ENCODE measurements at places on chromosomes 1 and 21.
A peak's percentile ranks its signal among the peaks of the same experiment; 100 is the strongest.

- no peak for DNase-seq
Measured at GRCh38 chr1:9890224-9890731, 19.8 kb downstream of the CTNNBIP1 start.

- DNase-seq: no peak
Measured at GRCh38 chr1:197614916-197615692, 160.2 kb downstream of the DENND1B start.

DNA sequence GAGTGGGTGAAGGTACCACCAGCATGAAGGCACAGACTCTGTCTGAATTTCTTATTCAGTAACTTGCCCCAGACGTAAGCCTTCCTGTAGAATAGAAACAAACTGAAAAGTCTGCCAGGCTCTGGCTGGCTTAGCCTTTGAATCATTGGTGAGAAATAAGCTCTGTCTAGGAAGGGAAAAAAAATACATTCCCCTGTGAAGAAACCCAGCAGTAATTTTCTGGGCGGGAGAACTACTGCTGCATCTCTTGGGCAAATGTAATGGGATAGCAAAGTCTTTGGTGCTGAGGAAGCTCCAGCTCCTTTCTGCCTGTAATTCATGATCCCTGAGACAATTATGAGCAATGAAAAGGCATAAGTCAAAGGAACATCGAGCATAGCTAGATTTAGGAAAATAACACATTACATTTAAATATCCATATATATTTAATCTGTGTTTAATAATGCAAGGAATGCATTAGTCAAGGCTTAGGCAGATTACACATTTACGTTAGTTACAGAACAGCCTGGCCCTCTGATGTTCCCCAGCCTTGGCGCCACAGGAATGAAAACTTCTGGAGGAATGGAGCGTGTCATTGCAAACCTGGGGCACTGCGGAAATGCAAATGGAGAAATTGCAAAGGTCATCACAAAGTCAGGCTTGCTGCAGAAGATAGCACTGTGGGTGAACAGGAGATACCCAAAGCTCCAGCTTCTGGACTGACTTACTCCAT is 216.3 kb upstream of the CAMK1G start:
- no peak for DNase-seq

GRCh38 chr1:39149509-39149908 is 55.0 kb upstream of the MACF1 start:
- DNase-seq: no peak

- DNase-seq: no peak
Measured at GRCh38 chr1:63411066-63411465, 43.6 kb downstream of the ALG6 start.

DNA sequence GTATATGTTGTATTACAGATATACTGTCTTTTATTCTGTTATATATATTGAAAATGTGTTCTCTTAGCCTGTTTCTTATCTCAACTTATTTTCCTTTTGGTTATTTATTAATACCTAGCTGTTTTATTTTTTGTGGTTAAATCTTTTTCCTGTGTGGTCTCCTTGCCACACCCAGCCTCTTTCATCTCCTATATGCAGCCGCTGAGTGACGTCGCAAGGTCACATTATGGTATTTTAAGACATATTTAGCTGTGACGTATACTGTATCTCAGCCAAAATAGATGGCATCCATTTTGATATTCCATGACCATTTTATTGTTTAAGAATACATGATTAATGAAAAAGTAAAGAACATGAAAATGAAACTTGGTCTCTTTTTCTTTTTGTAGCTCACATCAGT is 29.1 kb downstream of the CENPF start:
- DNase-seq: peak; percentile 52

DNA sequence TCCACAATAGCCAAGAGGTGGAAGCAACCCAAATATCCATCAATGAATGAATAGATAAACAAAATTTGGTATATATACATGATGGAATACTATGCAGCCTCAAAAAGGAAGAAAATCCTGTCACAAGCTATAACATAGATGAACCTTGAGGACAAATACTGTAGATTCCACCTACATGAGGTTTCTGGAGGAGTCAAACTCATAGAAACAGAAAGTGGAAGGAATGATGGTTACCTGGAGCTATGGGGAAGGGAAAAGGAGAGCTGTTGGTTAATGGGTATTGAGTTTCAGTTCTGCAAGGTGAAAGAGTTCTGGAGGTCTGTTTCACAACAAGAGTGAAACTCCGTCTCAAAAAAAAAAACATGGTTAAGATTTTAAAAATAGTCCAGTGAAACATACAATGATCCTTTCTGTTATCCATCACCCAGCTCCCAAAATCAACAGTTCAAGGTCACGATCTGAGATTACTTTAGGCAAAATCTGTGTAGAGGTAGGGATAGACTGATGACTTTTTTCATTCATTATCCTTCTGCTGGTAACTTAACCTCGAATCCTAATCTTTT is 80.8 kb upstream of the HNRNPU start:
- no peak for DNase-seq

GRCh38 chr1:2833454-2834145 is 32.1 kb upstream of the TTC34 start:
- DNase-seq: no peak

DNA sequence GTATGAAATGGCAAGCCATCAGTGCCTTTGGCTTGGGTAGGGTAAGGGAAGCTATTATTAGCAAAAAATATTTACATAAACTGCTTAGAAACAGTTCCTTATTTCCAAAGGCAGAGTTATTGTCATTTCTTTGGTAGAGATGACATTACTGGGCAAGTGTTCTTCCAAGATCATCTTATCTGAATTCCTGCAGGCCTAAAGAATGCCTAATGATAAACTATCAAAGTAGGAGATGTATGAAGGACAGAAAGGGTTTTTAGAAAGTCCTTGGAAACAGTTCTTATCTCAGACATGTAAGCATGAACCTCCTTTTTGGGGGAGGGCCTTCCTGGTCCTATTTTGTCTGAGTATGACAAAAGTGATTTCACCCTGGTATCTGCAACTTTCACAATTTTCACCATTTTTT is 5.1 kb upstream of the FRRS1 start:
- DNase-seq: no peak

GRCh38 chr21:42143111-42143510 is 72.0 kb downstream of the UMODL1 start:
- no peak for DNase-seq

- DNase-seq: no peak
Measured at GRCh38 chr1:158289811-158290210, at the start of gene CD1C. TSS of gene CD1C (plus strand) at chr1:158289923. CDS start at chr1:158290065, 142 bp downstream.

GRCh38 chr1:110065841-110066240 is 4.6 kb downstream of the ALX3 start:
- no peak for DNase-seq

DNA sequence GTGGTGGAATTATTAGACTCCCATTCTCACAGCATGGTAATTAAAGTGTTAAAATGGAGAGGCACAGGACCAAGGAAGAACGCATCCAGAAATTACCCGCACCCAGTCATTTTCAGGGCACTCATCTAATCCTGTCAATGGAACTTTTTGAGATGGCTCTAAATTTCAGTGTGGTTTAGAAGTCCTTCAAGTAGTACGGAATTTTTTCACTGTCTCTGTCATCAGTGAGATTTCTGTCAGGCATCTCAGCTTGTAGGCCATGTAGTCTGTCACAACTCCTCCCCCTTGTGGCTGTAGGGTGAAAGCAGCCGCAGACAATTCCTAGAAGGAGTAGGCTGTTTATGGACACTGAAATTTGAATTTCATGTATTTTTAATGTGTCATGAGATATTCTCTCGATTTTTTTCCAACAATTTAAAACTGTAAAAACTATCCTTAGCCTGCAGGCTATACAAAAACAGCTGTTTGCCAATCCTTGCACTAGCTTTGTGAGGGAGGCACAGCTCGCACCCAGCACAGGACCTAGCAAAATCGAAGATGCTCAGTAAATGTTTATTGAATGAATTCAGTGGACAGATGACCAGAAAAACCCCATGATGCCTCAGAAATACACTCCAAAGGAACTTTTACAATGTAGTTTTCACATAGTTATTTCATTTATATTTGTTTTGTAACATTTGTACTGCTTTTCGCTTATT is 6.6 kb upstream of the NUP133 start:
- DNase-seq: peak; percentile 50

DNA sequence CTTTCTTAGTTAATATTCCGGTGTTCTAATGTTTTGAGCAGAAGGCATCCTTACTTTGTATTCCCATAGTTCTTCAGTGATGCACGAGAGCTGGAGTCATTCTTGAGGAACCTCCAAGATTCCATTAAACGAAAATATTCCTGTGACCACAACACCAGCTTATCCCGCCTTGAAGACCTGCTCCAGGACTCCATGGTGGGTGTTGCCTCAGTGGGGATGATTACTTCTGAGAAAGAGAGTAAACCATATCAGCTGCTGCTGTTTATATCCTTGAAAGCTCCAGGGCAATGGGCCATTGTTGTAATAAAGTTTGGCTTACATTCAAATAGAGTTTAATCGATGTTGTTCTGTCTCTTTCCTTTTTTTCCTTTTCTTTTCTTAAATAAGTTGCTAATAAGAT is 93.1 kb downstream of the MACF1 start:
- DNase-seq: no peak

DNA sequence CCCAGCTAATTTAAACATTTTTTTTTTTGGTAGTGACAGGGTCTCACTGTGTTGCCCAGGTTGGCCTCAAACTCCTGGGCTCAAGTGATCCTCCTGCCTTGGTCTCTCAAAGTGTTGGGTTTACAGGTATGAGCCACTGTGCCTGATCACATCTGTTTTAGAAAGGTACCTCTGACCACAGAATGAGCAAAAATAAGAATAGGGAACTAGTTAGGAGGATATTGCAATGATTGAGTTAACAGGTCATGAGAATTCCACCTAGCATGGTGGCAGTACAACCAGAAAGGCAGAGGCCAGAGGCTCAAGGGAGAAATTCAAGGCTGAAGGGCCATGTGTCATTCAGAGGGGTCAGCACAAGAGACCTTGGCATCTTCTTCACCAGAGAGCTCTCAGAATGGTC is 49.6 kb downstream of the ELAPOR1 start:
- DNase-seq: no peak

GRCh38 chr21:31471865-31472264 is 127.8 kb upstream of the TIAM1 start:
- DNase-seq: no peak

GRCh38 chr1:112346801-112347350 is 49.1 kb upstream of the CTTNBP2NL start:
- DNase-seq: no peak

- DNase-seq: no peak
Measured at GRCh38 chr1:49728377-49728776, 295.4 kb downstream of the AGBL4 start.

- no peak for DNase-seq
Measured at GRCh38 chr1:10682449-10683309, 113.8 kb downstream of the CASZ1 start.

DNA sequence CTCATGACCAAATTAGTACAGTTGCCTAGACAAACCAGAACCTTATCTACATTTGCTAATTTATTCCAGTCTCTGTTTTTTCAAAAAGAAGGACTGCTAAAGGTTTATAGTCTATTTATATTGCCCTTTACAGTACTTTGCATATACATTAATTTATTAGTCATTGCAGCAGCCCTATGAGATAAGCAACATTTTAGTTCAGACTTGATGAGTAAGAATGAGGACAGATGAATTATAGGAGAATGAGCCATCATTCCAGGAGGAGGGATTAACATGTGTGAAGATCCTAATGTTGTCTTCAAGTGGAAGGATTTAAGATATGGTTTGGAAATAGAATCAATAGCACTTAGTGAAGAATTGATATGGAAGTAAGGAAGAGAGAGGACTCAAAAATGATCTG is 152.4 kb downstream of the KCTD3 start:
- DNase-seq: no peak

GRCh38 chr1:58324558-58324957 is 222.0 kb downstream of the OMA1 start:
- DNase-seq: no peak

- DNase-seq: no peak
Measured at GRCh38 chr1:166944186-166944967, 31.0 kb downstream of the ILDR2 start.

GRCh38 chr1:172931761-172932160 is 119.0 kb downstream of the TNFSF18 start:
- DNase-seq: no peak

DNA sequence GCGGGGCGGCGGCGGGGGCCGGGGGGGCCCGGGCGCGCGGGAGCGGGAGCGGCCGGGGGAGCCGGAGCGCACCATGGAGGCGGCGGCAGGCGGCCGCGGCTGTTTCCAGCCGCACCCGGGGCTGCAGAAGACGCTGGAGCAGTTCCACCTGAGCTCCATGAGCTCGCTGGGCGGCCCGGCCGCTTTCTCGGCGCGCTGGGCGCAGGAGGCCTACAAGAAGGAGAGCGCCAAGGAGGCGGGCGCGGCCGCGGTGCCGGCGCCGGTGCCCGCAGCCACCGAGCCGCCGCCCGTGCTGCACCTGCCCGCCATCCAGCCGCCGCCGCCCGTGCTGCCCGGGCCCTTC is 546 bp downstream of the SKI start:
- peak; percentile 29 for DNase-seq

DNA sequence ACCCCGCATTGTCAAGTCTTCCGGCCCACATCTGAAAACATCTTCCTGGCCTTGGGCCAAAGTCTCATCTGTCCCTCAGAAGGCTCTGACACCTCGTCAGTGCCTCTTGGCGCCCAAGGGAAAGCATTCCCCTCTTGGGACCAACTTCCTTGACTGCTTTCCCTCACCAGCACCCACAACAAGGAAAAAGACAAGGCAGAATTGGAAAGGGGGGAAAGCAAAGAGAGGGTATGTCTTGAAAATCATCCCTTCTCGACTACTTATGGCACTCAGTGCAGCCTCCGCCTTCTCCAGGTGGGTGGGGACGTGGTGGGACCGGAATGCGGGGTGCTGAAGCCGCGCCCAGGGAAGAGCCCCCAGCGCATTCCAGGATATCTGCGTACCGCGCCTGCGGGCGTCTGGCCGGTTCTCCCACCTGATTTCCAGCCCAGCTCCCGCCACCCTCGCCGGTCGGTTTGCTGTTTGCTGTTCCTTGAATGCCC is 554 bp upstream of the SLC39A1 start:
- no peak for DNase-seq

- no peak for DNase-seq
Measured at GRCh38 chr1:82299656-82300055, 498.9 kb downstream of the ADGRL2 start.

- no peak for DNase-seq
Measured at GRCh38 chr21:27043377-27043776, 76.5 kb upstream of the ADAMTS5 start.

DNA sequence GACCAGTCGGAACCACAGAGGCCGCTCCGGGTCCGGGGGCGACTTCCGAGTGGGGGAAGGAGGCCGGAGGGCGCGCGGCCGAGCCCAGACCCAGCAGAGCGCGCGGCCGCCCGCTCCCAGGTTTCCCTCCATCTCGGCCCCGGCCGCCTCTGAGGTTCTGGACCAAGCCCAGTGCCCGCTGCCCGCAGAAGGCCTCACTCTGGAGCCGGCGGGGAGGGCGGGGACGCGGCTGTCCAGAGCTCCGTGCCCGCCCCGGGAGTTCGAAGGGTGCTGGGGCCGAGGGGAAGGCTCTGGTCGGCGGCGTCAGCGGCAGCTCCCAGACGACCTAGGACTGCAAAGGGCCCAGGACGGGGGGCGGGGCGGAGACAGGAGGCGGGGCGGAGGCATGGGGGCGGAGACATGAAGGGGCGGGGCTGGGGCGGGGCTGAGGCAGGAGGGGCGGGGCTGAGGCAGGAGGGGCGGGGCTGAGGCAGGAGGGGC is 48.0 kb upstream of the SLC19A1 start:
- DNase-seq: peak; percentile 77

GRCh38 chr1:145786271-145786670 is 37.6 kb downstream of the RNF115 start:
- DNase-seq: no peak
